ENCODE measurements at places on chromosomes 7 and 10. TPM values are rescaled to one million over a fixed set of nuclear protein-coding genes. Genes with fewer than 3 reads are reported as not detected.

COL17A1 gene
- not detected for total RNA-seq

DLX5 gene
- total RNA-seq: not detected

TYSND1 gene
- total RNA-seq: 31.4 TPM

EVX1 gene
- not detected for total RNA-seq

NEURL1 gene
- total RNA-seq: 0.83 TPM

MYO3A gene
- total RNA-seq: not detected

CALCR gene
- total RNA-seq: not detected

NUDT13 gene
- total RNA-seq: 2.9 TPM

GIMAP5 gene
- total RNA-seq: 297 TPM

SEPTIN14 gene
- not detected for total RNA-seq
